ENCODE measurements at places on chromosomes 2 and 18.

- DNase-seq, result no peak
Observed at GRCh38 chr2:98793897-98794830, 63.2 kb upstream of the MGAT4A start.

DNA sequence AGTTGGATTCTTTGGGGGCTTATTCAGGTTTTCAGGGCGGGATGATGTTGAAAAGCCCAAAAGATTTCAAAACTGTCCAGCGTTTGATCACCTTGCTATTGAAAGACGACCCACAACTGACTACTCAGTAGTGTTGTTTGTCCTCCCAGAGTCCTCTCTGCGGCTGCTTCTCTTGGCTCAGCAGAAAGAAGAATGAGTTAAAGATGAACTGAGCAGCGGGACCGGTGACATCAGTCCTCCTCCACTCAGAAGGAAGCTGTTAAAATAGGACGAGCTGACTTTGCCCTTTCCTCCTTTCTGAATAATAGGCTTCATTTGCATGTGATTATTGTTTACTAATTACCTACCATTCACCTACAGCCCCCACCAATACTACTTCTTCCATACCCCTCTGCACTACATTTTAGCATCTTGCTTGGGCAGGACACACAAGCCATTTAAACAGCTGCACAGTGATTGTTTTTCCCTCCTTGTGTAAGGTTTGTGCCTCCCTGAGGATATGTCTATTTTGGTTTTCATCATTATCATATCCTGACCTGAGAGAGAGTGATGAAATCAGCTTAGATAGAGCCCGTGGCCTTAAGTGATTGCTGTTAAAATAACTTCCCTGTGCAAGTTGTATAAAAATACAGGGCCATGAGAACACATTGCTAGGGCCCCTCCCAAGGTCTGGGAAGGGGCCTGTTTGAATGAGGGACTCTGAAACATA lies 261.8 kb downstream of the FHOD3 start:
- DNase-seq, result no peak

DNA sequence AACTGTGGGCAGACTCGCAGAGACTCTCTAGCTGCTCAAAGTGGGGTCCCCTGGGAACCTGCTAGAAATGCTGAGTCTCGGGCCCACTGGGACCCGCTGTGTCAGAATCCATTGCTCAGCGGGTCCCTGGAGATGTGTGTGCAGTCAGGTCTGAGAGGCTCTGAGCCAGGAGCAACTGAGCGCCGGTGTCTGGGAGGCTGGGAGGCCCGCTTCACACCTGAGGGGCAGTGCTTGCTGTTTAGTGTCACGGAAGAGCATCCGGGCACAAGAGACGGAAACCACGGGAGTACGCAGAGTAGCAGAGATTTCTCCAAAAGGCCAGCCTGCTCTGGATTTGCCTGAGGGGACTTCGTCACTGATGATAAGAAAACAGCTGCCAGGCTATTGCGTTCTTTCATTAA lies 70.1 kb downstream of the EDAR start:
- DNase-seq, result no peak

- no peak for DNase-seq
Observed at GRCh38 chr2:200131307-200131706, 175.2 kb upstream of the SPATS2L start.

GRCh38 chr2:241199286-241199685 lies 10.8 kb downstream of the ANO7 start:
- DNase-seq, result no peak

DNA sequence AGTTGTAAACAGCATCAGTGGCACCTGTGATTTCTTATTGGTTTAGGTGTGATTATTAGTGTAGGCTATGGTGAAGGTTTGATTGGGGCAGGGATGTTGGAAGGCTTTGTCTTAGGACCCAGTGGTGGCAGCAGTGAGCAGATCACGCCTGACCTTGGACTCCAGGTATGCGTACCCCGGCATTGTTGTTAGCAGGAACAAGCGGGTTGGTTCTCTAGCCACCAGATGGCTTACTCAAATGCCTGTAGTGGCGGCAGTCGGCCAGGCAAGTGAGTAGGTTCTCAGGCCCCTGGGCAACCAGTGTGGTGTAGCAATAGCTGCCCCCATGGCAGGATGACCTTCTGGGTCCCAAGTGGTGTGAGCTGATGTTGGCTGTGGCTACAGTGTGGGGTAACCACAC lies 558.3 kb downstream of the KCNJ3 start:
- DNase-seq, result no peak

GRCh38 chr2:74418312-74418711 lies 3.1 kb downstream of the C2orf81 start:
- no peak for DNase-seq

DNA sequence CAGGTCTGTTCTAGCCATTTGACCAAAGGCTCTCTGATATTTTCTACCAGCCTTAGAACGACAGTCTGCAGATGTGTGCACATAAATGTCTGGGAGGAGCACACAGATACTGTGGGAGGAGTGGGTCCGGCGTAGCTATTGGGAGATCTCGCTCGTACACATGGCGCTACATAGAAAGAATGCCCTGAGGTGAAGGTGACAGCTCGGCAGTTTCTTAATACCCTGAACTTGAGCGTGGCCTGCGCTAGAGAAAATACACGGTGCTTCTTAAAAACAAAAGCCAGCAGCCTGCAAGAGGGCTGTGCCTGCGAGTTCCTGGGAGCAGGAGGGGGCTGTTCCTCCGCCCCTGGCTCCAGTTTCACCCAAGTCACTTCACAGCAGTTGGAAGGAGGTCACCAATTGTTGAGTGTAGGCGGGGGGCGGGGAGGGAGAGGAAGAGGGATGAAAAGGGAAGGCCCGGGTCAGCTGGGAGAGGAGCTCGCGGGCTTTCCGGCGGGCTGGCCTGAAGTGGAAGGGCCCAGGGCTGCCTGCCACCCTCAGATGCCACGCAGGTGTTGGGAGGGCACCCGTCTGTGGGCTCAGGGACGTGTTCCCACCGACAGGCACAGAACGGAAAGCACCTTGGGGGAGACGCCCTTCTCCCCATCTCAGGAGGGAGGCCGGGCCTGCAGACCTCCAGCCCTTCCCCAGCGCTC lies 124.7 kb upstream of the ZNF516 start:
- peak; percentile 36 for DNase-seq

DNA sequence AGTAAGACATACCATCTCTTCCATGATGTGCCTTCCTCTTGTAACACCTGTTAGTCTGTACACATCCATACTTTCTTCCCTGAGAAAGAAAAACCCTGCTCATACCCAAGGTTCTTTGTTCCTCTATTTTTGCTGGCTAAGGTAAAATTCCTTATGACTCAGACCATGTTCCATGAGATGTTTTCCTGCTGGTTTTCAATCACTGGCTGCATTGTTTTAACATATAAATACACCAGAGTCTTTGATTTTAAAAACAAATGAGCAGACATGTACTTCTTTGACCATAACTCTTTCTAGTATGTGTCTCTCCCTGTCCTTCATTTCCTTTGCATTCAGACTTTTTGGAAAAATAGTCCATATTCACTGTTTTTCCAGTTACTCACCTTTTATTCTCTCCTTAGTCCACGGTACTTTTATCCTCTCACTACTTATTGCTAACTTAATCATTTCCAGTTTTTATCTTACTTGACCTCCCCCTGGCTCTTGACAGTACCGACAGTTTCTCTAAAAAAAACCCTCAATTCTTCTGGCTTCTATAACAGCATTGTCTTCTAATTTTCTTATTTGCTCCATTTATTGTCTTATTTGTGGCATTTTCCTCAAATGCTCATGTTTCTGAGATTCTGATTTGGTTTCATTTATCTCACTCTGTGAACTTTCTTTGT lies 4.3 kb downstream of the VAPA start:
- DNase-seq, result peak; percentile 85

GRCh38 chr2:3823748-3824147 lies 120.4 kb downstream of the DCDC2C start:
- DNase-seq, result peak; percentile 7

DNA sequence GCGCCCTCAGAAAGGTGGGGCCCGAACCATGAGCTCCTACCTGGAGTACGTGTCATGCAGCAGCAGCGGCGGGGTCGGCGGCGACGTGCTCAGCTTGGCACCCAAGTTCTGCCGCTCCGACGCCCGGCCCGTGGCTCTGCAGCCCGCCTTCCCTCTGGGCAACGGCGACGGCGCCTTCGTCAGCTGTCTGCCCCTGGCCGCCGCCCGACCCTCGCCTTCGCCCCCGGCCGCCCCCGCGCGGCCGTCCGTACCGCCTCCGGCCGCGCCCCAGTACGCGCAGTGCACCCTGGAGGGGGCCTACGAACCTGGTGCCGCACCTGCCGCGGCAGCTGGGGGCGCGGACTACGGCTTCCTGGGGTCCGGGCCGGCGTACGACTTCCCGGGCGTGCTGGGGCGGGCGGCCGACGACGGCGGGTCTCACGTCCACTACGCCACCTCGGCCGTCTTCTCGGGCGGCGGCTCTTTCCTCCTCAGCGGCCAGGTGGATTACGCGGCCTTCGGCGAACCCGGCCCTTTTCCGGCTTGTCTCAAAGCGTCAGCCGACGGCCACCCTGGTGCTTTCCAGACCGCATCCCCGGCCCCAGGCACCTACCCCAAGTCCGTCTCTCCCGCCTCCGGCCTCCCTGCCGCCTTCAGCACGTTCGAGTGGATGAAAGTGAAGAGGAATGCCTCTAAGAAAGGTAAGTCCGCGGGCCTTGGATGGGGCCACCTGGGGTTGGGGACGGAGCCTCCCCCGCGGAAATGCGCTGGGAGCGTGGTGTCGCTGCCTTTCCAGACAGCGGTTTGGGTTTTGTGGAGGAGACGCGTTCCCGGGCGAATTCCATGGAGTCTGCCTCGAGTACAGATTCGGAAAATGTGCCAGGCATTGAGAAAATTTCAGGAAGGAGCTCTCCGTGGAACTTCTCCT lies 559 bp downstream of the HOXD1 start:
- DNase-seq, result no peak

GRCh38 chr2:24507549-24507948 lies 16.5 kb downstream of the NCOA1 start:
- no peak for DNase-seq

DNA sequence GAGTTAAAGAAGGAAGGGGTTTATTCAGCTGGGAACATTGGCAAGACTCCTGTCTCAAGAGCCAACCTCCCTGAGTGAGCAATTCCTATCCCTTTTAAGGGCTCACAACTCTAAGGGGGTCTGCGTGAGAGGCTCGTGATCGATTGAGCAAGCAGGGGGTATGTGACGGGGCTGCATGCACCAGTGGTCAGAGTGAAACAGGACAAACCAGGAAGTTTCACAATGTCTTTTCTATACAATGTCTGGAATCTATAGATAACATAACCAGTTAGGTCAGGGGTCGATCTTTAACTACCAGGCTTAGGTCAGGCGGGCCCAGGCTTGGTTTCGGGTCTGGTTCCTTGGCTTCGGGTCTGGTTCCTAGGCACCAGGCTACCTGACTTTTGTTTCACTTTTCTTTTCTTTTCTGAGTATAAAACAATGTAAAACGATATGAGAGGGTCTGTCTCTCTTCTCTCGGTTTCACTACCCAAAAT lies 30.1 kb upstream of the LIPG start:
- no peak for DNase-seq

DNA sequence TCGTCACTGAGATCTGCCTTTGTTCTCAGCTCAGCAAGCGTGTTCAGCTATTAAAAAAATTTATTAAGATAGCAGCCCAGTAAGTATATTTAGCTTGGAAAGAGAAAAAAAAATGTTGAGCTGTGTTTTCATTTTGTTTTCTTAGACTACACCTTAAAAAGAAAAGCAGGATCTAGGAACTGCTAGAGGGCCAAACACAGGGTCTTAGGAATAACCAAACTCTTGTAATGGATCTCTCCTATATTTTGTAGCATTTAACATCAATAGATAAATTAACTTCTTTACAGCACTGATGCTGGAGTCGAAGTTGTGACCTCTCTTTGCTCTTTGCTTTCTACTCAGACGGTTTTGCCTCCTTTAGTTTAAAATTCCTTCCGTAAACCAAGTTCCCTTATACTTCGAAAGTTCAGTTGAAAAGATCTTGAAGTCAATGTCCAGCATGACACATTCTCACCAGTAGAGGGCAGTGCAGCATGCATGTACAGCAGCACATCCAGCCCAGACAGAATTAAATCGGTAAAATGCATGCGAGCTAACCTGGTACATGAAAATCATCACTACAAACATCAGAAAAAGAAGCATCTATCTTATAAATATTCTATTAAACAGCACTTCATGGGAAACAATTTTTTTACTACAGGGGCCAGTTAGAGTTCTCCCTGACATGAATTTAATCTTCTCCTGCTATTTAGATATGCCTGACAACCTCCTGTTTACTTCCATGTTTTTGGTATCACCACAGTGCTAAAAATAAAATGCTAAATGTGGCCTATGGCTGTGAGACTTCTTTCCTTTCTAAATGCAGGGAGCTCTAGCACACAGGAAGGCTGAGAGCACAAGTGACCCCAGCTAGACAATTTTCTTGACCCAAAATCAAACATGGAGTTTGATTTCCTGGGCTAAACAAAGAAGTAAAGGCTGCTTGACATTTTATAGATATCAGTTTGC lies 48.2 kb upstream of the MAP3K20 start:
- DNase-seq, result peak; percentile 86

DNA sequence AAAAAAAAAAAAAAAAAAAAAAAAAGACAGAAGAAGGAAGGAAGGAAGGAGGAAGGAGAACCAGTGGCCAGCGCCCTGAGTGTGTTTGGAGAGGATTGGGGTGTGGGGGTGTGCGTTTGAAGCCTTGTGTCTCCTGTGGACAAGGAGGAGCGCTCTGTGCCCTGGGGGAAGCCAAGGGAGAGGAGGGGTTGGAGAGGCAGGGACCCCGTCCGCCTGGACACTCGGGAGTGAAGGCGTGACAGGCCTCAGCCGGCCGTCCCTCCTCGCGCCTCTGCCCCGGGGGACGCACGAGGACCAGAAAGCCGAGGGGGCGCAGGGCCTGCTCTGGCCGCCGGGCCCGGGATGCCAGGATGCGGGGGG lies 44.9 kb downstream of the SERTAD2 start:
- no peak for DNase-seq

DNA sequence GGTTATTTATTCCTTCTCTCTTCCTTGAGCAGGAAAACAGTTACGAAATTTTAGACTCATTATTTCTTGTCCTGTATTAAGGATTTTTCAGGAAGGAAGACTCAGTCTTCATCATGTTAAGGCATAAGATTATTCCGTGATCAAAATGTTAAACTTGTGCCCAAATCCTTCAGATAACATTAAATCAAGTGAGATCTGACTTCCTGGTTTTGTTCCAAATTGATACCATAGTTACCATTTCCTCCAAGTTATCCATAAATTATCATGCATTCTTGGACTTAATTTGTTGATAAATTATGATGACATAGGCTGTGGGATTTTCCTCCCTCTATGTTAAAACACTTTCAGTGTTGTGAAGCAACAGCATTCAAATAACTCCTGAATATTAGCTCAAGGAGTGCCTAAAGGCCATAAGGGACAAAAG lies 31.9 kb downstream of the EFEMP1 start:
- peak; percentile 79 for DNase-seq

GRCh38 chr2:158818511-158818910 lies 23.4 kb downstream of the DAPL1 start:
- no peak for DNase-seq

GRCh38 chr2:174593574-174594203 lies 3.9 kb downstream of the WIPF1 start:
- DNase-seq, result peak; percentile 52

DNA sequence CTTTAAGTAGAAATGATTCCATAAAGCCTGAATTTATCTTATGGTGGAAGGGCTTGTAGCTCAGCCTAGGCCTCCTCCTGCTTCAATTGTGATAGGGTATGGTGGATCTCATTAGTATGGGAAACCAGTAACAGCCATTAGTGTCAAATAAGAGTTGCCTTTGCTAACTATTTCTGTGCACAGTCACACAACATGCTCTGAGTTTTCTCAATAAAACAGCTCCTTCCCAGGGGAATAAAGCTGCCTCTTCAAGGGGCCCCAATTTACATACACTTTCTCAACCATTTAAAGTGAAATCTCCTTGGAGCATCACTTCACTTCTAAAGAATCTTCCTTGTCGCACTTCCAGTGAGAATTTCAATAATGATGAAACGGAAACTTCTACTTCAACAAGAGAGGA lies 53.4 kb downstream of the KLF7 start:
- DNase-seq, result no peak

- DNase-seq, result no peak
Observed at GRCh38 chr2:2686222-2686621, 355.1 kb upstream of the MYT1L start.
